ENCODE measurements at places on chromosomes 13 and 19.

- DNase-seq = no peak
Measured at GRCh38 chr13:79307866-79308298, 98.2 kb downstream of the RBM26 start.

DNA sequence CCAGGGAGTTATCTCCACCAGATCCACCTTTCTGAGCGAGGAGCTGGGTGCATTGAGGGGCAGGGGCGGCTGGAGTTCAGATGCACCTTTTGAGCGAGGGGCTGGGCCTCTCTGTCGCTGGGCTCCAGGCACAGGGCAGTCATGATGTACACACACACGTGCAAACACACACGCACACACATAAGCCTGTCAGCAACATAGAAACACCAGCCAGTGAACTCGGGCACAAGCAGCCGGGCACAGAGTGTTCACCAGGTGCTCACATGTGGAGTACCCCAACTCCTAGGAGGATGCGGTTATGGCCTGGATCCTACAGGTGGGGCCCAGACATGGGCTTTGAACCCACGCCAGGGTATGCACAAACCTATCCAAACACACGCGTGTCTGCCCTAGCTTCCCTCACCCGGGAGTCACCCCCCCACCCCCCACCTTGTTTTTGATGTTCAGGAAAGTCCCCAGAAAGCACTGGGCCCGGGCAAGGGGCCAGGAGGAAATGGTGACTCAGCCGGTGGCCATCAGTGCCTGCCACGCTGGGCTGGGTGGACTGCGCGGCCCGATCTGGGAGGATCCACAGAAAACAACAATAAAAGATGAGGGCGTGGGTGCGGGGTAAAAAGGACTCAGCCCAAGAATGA lies 13.3 kb downstream of the ARRDC2 start:
- DNase-seq = no peak

DNA sequence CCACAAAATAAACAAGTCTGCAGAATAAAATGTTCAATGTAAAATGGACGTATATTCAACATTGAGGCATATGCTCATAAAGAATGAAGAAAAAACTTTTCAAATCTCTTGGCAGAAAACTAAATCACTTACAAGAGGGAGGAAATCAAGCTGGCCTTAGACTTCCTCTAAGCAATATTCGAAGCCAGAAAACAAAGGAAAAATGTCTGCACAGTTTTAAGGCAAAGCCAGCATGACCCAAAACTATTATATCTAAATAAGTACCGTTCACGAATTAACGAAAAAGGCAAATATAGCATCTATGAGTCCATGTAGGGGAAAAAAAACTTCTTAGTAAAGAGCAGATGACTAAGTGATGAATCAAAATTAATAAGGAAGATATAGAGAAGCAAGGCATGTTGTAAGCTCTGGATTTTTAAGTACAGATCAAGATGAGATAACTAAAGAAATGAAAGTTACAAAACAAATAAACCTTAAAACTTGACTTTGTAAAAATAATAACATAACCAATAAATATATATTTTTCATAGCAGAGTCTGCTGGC lies 101.3 kb downstream of the KCNRG start:
- no peak for DNase-seq

GRCh38 chr13:20796791-20797508 lies 23.2 kb upstream of the EEF1AKMT1 start:
- DNase-seq = no peak

- DNase-seq = no peak
Measured at GRCh38 chr13:46396341-46396740, 9.3 kb upstream of the RUBCNL start.

DNA sequence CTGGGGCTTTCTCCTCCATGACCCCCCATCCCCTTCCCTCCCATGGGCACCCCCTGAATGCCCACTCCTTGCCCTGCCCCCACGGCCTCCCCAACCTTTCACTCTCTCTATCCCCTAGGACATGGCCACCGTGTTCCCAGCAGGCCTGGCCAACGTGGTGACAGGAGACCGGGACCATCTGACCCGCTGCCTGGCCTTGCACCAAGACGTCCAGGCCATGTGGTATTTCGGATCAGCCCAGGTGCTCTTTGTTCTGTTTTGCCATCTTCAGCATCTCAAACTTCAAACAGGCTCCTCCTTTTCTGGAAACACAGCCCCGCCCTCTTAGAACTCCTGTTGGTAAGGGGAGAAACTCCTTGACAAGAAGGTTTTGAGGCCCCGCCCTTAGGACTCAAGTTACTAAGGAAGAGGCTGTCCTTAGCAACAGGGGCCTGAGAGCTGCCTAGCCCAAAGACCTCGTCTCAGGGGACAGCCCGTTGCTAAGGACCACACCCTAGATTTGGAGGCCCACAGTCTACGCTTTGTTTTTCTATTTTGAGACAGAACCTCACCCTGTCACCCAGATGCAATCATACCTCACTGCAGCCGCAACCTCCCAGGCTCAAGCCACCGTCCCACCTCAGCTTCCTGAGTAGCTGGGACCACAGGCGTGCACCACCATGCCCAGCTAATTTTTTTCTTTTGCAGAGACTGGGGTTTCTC lies 5.1 kb upstream of the FLT3LG start:
- DNase-seq = peak; percentile 80

GRCh38 chr19:45069056-45069455 lies 7.2 kb downstream of the ZNF296 start:
- peak; percentile 46 for DNase-seq

DNA sequence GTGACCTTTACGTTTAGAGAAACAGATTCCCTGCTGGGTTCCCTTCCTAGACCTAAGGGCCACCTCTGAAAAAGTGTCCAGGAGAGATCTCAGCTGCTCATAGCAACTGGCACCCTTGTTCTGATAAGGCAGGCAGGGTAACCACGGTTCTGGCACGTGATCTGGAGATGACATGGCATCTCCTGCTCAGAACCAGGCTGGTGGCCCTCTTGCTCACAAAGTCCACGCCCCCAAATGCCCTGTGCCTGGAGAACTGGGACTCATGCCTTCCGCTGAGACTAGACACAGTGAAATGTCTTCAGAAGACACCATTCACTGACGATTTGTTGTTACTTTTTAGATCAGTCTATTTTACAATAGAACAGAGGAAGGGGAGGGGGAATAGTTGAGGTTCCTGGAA lies 174.1 kb downstream of the ZNF536 start:
- no peak for DNase-seq

GRCh38 chr13:51249770-51250741 lies 27.9 kb downstream of the FAM124A start:
- no peak for DNase-seq

DNA sequence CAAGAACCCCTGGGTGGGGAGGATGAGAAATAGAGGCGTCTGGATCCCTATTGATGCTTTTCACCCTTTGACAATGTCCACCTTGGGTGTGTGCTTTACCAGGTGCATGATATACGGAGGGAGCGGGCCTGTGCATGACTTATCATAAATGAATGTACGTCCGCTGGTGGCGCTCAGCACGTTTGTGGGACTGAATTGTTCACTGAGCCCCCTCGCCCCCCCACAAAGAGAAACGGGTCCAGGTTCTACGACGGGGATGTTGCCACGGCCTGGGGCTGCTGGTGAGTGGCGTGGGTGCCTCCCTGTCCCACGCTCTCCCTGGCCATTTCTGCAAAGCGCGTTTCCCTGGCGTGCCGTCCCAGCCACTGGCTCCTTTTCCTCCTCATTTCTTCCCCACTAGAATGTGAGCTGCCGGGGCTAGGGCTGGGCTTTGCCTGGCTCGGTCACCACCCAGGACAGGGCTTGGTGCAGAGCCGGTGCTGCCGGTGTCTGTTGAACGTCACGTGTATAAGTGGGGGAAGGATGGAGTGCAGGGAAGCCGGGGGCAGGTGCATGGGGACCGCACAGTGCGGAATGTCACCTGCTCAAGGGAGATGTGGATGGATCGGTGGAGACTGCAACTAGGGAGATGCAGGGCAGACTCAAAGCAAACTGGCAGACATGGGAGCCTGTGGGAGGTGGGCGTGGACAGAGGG lies 21.6 kb downstream of the LRRC4B start:
- no peak for DNase-seq

DNA sequence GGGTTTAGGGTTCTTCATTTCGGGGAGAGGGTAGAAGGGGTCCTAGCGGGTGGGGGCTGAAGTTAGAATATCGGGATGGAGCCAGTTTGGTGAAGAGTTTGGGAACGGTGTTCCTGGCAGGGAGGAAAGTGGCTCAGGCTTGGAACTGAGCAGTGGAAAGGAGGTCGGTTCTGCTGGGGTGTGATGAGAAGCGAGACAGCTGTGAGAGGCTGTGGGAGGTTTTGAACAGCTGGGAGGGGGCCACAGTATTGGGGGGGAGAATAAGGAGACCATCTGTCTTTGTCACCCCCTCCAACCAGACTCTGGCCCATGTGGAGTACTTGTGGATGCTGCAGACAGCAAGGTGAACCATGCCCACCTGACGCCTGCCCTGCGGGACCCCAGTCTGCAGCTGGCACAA lies 1.0 kb upstream of the TM6SF2 start:
- DNase-seq = no peak

GRCh38 chr19:45058622-45059159 lies 17.6 kb downstream of the ZNF296 start:
- no peak for DNase-seq

DNA sequence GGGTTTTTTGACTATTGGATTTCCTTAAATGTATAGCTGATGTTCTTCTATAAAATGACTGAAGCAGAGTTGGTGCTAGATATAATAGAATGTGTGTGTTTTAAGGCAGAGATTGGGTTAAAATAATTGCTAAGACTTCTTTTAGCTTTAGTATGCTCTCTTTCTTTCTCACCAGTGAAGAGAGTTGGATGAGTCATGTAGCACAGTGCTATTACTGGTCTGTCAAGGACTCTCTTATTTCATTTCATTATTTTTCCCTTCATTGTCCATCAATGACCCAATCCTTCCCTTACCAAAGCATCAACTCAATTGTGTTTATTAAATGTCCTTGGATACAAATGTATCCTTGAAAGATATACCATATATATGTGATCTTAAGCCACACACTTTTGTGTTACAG lies 268.9 kb downstream of the IRS2 start:
- no peak for DNase-seq

DNA sequence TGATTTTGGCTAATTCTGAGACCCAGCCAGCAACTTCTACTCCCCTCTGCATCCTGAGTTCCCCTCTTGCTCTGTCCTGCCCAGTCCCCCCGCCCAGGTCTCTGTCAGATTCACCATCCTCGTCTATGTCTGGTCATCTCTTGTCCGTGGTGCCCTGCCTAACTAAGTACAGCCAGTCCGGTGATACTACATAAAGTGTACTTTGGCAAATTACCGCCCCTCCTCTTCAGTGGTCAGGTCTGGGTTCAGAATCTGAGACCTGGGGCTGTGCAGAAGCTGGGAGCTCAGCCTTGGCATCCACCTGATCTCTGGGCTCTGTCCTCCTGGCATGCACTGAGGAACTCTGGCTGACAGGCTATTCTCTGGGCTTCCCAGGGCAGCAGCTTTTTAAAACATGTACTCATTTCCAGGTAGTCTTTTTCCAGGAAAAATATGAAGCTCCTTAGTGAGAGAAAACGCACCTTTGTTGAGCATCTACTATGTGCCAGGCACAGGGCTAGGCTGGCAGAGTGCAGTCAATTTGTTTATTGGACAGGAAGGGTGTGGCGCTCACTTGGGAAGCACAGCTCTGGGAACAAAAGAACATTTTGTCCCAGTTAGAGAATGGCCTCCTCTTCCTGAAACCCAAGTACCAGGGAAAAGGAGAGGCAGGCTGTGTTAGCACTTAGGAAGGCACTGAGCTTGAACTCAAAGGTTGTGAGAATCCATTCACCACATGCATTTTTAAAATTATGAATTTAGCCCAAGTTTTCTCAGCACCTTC lies 88.9 kb downstream of the TSHZ3 start:
- no peak for DNase-seq

DNA sequence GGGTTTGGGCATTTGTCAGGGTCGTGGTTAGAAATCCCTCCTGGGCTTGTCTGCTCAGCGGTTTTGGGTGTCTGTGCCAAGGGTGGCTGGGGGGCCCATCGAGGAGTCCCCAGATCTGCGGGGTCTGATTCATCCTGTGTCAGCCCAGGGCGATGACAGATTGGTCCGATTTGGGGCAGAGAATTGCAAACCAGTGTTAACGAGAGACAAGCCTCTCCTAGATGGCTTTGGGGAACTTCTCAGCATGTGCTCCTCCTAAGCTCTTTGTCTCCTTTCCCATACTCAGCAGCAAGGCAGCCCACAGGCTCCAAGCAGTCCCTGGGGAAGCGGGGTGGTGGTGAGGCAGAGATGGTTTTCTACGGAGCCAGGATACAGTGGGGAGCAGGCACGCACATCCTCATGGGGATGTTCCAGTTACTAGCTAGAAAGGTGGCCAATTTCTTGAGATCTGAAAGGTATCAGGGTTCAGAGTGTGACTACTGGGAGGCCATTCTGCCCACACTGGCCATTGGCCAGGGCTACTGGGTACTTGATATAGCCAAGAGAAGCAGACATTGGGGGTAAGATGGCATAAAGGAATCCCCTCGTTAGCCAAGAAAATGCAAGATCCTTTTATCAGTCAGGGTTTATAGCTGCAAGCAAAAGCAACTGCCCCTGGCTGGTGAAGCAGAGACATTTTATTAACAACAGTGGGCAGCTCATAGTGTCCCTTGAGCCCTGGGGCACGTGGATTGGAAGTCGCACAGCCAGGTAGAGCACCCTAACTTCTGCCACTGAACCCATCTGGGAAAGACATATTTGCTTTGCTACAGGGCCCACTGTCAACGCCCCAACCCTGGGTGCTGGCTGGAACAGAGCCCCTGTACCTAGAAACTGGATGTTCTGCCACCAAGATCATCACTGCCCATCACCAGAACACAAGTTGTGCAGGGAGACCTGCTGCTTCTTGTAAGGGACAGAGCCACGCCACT lies 63.6 kb downstream of the RGCC start:
- no peak for DNase-seq

- no peak for DNase-seq
Measured at GRCh38 chr19:34269968-34270621, 15.7 kb downstream of the GARRE1 start.

- no peak for DNase-seq
Measured at GRCh38 chr19:49216071-49216470, 58.5 kb downstream of the TRPM4 start.

DNA sequence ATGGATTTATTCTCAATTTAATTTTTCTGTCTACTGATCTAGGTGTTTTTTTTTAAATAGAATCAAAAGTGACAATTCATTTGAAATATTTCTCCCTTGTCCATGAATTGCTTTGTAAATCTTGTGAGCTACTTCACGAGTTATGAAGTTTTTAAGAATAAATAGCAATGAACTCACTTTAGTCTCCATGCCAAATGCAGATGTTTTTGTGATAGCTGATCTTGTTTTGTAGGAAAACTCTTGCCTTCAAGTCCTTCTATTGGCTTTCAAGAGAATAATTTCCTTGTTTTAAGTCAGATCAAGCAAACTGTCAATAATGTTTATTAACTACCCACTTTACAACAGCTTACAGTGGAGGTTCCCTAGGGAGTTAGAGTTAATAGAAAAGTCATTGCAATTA lies 99.8 kb downstream of the ITGBL1 start:
- DNase-seq = no peak

GRCh38 chr19:45464852-45465441 lies 2.8 kb upstream of the FOSB start:
- no peak for DNase-seq

DNA sequence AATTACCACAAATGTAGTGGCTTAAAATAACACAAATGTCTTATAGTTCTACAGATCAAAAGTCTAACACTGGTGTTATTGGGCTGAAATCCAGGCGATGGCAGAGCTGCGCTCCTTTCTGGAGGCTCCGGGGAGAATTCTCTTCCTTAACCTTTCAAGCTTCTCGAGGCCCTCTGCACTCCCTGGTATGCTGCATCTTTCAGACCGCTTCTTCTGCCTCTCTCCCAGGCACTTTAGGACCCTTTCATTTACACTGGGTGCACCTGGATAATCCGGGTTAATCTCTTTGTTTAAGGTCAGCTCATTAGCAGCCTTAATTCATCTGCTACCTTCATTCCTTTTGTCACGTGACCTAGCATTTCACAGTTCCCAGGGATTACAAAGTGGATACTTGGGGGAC lies 211.3 kb upstream of the RFC3 start:
- no peak for DNase-seq
